NCI-H1048 (cell line): ENCODE measurements at places on chromosomes 12 and 14.

- peak; percentile 74 for DNase-seq
Observed at GRCh38 chr12:107027636-107028053, 40.7 kb upstream of the MTERF2 start.

DNA sequence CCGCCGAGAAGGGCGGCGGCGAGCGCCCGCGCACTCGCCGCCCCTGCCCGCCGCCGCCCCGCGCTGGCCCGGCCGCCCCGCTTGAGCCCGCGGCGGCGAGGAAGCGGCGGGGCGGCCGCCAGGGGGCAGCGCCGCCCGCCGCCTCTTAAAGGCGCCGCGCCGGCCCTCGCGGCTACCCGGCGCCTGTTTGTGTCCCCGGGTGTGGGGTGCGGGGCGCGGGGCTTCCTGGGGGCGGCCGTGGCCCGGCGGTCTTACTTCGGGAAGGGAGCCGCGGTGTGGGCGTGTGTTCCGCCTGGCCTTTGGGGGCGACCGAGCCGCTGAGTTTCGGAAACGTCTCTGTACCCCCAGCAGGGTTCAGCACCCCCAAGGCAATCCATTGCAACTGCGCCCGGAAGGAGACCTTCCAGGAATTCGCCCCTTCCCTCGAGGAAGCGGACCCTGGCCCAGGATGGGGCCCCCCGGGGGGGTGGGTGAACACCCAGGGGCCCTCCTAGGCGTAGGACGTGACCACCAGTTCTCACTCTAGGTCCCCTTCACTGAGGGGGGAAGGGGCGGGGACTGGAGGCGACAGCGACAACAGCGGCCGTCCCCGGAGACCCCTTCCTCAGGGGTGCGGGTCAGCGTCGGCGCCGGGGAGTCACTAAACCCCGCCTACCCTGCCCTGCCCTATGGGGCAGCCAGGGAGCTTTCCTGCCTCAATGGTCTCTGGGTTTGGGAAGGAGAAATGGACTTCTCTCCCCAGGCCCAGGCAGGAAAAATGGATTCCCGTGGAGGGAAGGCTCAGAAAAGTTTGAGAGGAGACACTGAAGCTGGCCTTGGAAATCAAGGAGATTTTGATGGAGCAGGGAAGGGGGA is at the start of gene ITPK1:
TSS of gene ITPK1 (minus strand) at position 105 of the 855 bp plus-strand sequence. CDS start 762 bp downstream, outside the sequence.
- DNase-seq, result no peak

- no peak for DNase-seq
Observed at GRCh38 chr14:21440859-21441258, 15.1 kb downstream of the CHD8 start.

DNA sequence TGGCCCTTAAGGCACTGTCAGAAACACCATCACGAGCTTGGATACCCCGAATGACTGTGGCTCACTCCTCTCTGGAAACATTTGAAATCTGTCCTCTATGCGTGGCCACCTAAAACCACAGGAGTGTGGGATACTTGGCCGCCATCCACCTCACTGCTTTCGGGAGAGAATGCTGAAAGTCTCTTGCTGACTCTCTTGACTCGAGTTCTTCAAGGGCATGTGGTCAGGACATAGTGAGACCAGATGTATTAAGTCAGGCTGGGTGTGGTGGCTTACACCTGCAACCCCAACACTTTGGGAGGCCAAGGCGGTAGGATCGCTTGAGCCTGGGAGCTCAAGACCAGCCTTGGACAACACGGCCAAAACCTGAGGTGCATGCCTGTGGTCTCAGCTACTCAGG is 174.7 kb upstream of the ALG10B start:
- DNase-seq, result no peak

GRCh38 chr12:130461447-130461815 is 123.7 kb downstream of the PIWIL1 start:
- no peak for DNase-seq

- no peak for DNase-seq
Observed at GRCh38 chr12:20628226-20628787, 66.8 kb upstream of the SLCO1C1 start.

DNA sequence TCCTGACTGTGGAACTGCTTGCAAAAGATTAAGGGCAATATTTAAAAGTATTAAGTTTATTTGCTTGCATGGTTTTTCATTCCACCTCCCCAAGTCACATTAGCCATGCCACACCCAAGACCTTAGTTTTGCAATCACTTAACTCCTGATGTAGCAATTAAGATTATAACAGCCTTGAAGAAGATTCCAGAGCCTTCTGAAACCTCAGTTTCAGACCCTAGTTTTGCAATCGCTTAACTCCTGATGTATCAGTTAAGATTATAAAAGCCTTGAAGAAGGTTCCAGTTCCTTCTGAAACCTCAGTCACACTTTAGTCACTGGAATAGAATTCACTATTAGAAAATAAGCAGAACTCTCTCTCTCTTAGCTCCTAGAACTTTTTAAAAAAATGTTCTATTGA is 42.7 kb upstream of the DCN start:
- DNase-seq, result no peak

DNA sequence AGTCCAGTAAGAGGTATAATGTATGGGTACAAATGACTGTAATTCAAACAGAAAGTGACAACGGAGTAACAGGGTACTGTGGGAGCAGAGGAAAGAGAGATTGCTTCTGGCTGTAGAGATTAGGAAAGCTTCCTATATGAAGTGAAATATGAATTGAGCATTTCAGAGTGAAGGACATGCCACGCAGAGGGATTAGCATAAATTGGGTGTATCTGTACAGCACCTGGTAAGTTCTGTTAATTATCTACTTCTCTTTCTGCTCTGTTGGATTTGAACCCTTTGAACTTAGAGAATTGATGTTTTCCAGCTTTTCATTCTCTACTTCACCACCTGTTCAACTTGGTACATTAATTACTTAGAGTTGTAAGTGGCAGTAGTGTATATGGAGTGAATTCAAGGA is 8.8 kb downstream of the STK38L start:
- no peak for DNase-seq

- no peak for DNase-seq
Observed at GRCh38 chr14:85620947-85621346, 91.0 kb downstream of the FLRT2 start.

DNA sequence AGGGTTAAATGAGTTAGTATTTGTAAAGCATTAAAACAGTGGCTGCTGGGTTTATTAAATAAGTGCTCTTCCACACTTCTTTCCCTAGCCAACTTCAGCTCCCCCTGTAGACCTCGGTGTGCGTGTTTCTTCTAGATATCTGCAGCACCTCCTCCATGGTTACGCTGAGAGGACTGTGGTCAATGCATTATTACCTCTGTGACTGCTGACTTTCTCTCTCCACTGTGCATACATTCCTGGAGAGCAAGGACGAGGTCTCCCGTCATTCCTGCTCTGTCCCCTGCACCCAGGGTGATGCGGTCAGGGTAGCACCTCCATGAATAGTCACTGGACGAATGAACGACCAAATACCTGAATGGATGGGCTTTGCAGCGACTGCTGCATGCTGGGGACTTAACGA is 44.6 kb downstream of the ZFP36L1 start:
- no peak for DNase-seq

- no peak for DNase-seq
Observed at GRCh38 chr12:52041695-52042123, 9.5 kb upstream of the NR4A1 start.

GRCh38 chr12:79127271-79127751 is 262.7 kb downstream of the SYT1 start:
- no peak for DNase-seq

GRCh38 chr12:18345021-18345735 is 83.9 kb downstream of the PIK3C2G start:
- DNase-seq, result no peak

DNA sequence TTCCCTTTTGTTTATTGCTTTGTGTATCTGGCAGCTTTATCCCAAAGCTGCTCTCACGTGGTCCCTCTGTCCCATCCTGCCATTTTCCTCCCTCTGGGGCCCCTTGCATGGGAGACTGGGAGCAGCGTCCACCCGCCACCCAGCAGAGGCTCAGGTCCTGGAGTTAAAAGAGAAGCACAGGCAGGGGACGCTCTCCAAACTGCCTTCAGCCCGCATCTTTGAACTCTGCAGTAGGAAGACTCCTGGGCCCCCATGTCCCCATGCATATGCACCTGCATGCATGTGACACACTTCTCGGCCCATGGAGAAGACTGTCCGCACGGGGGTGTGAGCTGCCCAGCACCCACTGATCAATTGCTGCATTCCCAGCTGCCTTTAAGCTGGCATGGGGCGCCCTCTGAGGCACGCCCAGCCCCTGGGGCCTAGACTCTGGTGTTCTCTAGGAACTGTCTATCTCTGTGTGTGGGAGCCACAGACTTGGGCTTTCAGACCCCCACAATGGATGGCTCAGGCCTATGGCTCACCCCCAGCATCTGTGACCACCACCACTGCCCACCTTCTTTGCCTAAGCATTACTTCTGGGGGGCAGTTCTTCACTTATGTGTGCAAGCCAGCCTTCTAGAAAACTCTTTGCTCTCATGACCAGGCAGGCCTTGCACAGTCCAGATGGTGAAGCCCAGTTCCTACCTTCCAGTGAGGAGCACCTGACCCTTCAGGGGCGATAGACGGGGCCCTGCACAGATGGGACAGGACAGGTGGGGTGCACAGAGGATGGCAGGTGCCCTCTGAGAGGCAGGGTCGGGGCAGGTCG is 96.1 kb upstream of the DIO3 start:
- no peak for DNase-seq

DNA sequence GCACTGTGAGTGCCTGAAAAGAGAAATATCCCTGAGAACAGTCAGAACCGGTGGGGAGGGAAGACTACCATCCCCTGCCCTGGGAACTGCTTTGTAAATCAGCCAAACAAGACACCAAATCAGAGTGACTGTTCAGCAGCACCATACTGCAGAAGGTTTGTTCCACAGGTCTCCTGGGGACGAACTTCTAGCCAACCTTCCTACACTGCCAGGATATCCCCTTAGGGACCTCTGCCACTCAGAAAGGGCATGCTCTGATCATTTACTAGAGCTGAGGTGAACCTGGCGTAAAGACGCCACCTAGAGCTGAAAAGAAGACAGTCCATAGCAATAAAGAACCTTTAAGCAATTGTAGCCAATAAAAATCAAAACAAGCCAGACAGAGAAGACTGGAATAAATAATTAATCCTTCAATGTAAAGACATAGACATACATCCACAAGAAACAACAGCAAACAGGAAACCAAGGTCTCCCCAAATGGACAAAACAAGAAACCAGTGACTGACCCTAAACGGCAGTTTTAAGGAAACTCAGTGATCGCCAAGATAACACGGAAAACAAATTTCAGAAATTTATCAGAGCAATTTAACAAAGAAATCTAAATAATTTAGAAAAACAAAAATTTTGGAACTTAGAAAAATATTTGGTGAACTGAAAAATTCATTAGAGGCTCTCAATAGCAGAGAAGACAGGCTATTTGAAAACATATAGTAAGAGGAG is 228.1 kb upstream of the AMIGO2 start:
- DNase-seq, result no peak

DNA sequence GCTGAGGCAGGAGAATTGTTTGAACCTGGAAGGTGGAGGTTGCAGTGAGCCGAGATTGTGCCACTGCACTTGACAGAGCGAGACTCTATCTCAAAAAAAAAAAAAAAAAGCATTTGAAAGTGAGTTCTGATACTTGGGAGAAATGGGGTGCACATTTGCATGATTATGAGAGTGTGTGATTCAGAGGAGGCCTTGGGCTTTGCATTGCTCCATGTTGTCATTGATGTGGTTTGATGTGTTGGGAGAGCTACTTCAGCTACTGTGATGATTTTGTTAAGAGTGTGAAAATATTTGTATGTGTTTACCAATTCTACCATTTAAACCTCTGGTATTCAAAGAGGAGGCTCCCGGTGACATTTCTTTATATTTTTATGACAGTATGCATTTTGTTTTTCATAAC is 24.4 kb downstream of the DRAM1 start:
- DNase-seq, result no peak

GRCh38 chr12:76223869-76224268 is 124.3 kb downstream of the BBS10 start:
- no peak for DNase-seq

- no peak for DNase-seq
Observed at GRCh38 chr12:15323480-15323879, 1.2 kb downstream of the PTPRO start.

DNA sequence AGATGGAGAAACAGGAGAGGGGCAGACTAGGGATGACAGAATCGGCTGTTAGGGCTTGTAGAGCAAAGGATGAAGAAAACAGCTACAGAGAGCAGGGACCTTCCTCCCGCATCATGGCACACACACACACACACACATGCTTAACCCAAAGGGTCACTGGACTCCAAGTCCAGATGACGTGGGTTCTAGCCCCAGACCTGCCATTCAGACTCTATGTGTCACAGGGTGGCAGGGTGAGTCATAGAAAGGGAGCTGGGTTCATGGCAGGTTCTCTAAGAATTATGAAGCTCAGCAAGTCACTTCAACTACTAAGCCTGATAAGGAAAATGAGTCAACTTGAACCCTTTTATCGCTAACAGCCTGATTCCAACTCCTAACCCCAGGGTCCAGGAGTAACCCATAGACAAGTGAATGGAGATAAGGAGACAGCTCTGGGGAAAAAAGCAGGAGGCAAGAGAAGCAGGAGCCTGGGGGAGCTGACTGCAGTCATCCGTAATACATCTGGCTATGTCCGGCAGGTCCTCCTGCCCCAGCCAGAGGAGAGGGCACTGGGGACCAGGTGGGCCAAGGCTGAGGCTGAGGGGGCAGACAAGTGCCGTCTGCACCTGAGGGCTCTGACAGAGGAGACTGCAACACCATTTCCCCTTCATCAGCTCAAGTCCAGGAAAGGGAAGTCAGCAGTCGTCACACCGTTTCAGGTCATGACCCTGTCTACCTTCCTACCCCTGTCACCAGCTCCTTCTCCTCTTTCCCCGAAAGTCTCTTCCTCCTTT is 3.6 kb upstream of the TNFRSF1A start:
- no peak for DNase-seq

DNA sequence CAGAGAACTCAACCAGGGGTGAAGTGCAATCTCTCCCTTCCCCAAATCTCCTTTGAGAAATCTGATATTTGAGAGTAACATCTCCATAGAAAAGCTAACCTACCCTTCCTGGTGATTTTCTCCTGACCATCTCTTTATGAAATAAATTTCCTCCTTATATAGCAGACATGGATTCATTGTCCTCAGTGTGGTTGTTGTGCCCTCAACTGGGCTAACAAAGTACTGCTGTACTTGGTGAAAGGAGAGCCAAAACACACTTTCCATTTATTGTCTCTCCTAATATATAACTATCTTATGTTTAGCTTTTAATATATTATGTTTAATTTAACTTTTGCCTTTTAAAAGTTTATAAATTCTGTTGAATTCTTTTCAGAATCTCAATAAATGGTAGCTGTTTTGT is 65.1 kb upstream of the SLCO1B1 start:
- DNase-seq, result no peak

- no peak for DNase-seq
Observed at GRCh38 chr14:53979747-53980642, 23.4 kb upstream of the BMP4 start.

DNA sequence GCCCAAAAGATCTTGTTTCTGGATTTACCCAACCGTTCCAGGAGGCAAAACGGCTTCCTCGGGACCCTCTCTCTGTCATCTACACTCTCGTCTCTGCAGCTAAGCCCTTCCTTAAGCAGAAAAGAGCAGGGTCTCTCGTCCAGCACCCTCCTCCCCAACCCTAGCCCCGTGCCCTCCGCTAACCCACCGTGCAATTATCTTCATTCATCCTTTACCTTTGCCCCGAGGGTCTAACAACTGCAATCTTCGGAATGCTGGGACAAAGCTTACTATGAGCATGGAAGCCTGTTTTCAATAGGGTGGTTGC is 276 bp upstream of the BMAL2 start:
- DNase-seq, result no peak

- no peak for DNase-seq
Observed at GRCh38 chr12:10989107-10989506, 2.4 kb upstream of the TAS2R50 start.
